Activated CD8-positive, alpha-beta T cell treated with anti-CD3 and anti-CD28 coated beads for 36 hours (primary cell): ENCODE measurements at places on chromosomes 12 and 14.

DNA sequence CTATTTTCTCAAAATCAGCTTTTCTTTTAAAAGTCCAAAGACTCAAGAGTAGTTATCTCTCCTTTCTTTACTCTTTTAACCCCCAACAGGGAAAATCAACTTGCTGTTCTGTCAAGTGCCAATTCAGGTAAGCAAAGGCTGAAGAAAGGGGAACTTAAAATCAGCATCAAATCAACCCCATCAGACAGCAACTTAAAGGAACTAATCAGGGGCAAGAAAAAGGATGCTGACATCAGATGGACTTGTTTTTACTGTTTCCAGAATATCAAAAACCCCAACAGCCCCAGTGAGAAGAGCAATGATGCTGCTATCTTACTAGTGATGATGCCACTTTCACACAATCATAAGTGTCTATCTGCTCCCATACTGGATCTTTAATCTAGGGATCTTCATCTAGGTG is 3.4 kb downstream of the BAZ2A start:
- no peak for DNase-seq

DNA sequence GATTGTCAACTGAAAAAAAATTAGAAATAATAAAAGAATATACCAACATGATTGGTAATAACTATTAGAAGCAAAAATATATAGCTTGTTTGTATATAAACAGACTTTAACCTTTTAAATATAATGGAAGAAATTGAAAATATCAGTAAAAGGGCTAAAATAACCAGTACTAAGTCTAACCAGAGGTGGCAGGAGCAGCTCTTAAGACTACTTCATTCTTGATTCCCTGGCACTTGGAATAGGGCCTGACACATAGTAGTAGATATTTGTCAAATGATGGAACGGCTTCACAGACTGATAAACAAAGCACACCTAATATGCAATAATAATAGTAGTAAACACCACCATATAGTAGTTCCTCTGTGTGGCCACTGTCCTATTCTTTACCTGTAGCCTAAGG is 9.4 kb downstream of the TMEM63C start:
- no peak for DNase-seq

GRCh38 chr12:103758310-103759089 is 82.5 kb downstream of the NT5DC3 start:
- no peak for DNase-seq

GRCh38 chr14:84671776-84672175 is 858.2 kb upstream of the FLRT2 start:
- DNase-seq: no peak

GRCh38 chr14:104689109-104689880 is at the start of gene INF2:
INF2 (plus strand) TSS chr14:104689618; CDS start chr14:104701366, 11,748 bp downstream.
- peak; percentile 65 for DNase-seq

GRCh38 chr12:46404225-46404631 is 31.7 kb upstream of the SLC38A2 start:
- DNase-seq: no peak

GRCh38 chr12:30564394-30564793 is 131.3 kb downstream of the IPO8 start:
- no peak for DNase-seq

- DNase-seq: no peak
Measured at GRCh38 chr14:57834961-57835360, 30.9 kb downstream of the SLC35F4 start.

GRCh38 chr12:97142737-97143410 is 235.8 kb downstream of the NEDD1 start:
- DNase-seq: no peak

DNA sequence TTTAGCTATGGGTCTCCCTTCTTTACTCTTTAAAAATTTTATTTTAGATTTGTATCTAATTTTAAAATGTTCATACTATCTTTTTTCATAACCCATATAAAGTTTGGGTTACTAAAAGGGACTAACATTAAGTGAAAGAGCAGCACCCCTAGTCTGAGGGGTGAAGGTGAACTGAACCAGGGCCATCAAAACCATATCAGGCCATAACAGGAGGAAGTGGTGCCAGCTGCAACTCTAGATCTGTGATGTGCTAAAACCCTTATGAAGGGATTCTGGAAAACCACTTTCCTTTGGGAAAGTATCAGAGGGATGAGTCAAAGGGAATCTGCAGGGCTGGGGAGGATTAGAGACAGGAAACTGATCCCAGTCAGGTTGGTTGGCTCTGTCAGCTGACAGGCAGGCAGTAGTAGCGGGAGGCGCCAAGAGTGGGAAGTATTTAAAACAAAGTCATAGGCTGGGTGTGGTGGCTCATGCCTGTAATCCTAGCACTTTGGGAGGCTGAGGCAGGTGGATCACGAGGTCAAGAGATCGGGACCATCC is 162.5 kb downstream of the PPM1H start:
- DNase-seq: no peak

DNA sequence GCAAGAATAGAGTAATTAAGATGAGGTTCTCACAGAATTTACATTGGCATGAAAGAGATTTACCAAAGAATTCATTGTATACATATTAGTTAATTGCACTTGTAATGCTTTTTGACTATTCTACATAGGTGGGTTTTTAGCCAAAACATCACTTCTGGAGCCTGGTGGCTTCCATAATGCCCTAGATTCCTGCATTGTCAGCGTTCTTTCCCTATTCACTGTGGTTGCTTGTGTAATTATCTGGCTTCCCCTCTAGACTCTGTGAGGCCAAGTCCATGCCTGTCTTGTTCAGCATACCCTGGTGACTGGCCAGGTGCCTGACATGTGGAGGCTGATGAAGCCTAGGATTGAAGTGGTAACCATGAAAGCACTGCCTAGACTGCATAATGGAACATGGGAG is 41.2 kb downstream of the TDP1 start:
- no peak for DNase-seq

- DNase-seq: no peak
Measured at GRCh38 chr14:49933704-49934103, 40.8 kb downstream of the ARF6 start.

DNA sequence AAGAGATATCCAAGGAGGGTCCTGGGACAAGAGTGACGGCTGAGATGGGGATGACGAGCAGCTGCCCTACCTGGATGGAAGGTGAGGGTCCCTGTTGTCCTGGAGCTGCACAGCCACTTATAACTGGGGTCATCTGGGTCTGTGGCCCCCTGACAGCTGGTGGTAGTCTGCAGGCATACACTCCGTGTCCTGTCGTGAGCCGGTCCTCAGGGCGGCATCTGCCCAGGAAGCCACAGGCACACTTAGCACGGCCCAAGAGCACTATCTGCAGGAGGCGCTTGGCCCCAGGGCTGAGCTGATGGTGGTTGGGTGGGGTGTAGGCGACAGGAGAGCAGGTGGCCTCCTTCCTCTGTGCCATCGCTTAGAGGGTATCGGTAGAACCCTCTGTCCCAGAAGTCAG is 248.1 kb downstream of the CACNA1C start:
- no peak for DNase-seq

DNA sequence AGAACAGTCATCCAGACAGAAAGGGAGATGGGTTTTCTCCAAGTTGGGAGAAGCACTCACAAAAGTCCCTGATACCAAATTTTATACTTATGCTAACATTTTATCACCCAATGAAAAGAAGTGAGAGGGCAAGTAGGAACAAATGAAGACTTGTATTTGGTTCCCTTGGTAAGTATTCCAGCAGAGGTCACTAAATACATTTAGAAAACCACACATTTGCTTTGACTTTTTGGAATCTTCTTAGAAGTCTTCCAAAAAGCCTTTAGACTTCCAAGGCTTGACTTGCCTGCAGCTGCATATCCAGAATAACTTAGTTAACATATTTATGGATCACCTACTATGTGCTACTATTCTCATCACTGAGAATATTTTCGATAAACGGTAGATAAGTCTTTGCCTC is 3.1 kb upstream of the GYS2 start:
- DNase-seq: no peak

DNA sequence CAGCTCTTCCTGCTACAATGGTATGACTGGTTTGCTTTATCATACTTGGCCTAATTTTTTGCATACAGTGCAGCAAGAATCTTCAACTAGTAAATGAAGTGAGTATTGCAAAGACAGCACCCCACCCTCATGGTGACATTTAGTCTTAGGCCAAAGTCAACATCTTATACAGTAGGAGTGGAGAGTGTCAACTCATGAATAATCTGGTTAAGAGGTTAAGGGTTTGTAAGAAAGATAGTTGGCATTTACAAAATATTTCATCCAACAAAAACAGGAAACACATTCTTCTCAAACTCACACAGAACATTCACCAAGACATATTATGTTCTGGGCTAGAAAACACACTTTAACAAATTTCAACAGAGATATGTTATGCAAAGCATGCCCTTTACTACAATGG is 2.2 kb upstream of the OAS1 start:
- DNase-seq: no peak

DNA sequence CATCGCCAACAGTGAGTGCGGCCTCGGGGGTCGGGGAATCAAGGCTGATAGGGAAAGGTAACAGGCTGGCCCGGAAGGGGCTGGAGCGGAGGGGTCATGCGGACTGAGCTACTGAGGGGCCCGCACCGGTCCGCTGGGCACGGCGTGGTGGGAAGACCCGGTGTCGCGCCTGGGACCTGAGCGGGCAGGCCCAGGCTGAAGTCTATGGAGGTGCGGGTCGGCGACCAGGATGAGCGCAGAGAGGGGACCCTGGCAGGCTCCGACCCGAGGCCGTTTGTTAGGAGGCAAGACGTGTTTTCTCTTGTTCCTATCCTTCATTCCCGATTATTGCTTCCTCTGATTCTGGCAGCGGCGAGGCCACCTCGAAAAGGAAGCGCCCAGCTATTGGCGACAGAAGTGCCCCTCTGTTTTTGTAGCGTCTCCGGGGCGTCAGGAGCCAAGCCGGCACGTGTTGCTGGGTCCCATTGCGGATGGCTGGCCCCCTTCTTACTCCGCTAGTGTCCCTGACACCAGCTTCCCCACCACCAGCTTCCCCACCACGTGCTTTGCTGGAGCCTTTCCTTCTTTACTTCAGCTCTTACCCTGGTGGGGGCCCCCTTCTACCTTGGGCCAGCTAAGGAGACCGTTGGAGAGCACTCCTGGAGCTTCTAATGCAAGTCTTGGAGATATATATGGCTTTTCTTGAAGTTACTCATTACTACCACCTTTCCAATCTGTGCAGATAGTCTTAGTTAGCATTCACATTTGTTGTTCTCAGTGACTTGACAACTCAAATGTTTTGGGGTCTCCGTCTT is 653 bp downstream of the PA2G4 start:
- peak; percentile 50 for DNase-seq

DNA sequence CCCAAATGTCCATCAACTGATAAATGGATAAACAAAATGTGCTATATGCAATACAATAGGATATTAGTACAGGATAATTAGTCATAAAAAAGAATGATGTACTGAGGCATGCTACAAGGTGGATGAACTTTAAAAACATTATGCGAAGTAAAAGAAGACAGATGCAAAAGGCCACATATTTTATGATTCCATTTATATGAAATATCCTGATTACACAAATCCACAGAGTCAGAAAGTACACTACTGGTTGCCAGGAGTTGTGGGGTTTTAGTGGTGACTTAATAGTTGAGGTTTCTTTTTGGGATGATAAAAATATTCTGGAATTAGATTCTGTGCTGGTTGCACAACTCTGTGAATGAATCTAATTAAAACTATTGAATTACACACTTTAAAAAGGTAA is 12.6 kb downstream of the TRIM9 start:
- no peak for DNase-seq

DNA sequence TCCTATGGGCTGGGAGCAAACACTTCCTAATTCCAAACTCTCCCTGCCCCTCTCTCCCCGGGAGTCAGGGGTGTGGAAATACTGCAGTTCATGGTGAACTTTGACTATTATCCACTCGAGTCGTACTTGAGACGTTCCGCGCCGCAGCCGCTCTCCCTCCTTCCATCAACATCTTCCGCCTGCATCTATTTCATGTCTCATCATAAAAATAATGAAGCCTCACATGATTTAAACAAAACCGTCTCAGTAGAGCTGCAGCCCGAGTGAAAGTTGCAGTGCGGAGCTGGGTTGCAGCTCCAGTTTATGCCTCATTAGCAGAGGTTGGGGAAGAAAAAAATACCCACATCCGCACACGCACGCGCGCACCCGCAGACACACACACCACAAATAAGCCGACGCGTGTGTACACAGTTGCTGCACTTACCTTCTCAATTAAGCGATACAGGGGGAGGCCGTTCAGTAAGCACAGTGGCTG is 283 bp downstream of the LMO3 start:
- no peak for DNase-seq

GRCh38 chr12:1836854-1837421 is 16.6 kb downstream of the LRTM2 start:
- DNase-seq: no peak

- DNase-seq: no peak
Measured at GRCh38 chr14:32372154-32372553, 43.1 kb downstream of the AKAP6 start.

DNA sequence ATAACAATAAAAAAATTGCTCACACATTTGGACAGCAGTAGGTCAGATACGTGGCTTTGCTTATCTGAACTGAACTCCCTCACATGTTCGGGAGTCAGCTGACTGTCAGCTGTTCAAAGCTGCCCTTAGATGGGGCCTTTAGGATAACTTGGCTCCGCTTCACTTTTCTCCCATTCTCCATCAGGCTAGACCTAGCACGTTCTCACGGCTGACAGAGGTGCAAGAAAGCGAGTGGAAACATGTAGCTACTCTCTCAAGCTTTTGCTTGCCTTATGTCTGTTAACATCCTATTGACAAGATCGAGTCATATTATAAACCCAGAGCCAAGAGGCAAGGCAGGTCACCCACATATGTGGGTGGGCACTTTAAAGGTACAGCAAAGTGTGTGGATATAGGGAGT is 112.0 kb upstream of the PDZRN4 start:
- no peak for DNase-seq

DNA sequence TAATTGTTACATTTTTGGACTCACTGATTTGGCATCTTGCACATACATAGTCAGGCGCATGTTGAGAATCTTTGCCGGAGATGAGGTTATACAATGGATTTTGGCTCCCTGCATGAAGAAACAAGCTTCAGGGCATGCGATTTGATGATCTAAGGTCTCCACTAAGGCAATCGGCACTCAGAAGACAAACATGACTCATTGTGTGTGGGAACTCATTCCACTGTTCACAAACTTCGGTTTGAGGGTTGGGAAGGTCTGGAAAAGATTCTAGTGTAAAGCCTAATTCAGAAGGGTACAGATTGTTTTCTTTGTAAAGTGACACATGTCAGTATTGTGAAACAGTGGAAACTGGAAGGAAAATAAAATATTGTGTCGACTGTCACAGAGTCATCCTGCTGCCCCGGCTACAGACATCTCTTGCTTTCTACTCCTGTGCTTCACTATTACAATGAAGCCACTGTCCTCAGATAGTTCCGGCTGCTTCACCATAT is 192.6 kb upstream of the HMGA2 start:
- DNase-seq: no peak
